ENCODE measurements at places on chromosomes 3 and 15.

- no peak for DNase-seq
Measured at GRCh38 chr3:25508901-25509300, 80.8 kb downstream of the RARB start.

- DNase-seq, result no peak
Measured at GRCh38 chr3:66463730-66464511, 36.9 kb downstream of the LRIG1 start.

DNA sequence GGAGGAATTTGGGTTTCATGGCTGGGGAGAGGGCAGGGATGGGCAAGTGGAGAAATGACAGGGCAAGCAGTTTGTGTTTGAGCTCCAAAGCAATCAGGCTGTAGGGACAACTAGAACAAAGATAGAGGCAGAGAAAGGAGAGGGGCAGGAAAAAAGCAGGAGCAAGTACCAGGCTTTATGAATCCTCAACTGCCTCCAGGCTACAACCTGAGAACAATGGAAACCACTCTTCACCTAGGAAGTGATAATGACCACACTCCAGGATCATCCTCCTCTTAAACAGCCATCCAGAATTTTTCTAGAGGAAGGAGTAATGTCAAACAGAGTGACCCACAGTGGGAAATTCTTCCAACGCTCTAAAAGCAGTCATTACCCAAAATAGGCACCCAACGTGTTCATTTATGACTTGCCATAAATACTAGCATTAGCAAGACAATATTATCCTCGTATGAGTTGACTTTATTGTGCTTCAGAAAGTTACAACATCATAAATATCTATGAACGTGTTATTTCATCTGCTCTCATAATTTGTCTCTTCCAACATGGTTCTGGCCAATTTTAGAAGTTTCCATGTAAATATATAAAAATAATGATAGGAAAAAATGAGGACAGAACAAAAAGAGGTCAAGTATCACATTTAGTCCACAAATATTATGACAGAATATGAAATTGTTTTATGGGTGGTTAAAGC, 50.5 kb downstream of the TNFAIP8L3 start:
- no peak for DNase-seq

GRCh38 chr15:28935316-28935715, 49.5 kb downstream of the APBA2 start:
- DNase-seq, result no peak

DNA sequence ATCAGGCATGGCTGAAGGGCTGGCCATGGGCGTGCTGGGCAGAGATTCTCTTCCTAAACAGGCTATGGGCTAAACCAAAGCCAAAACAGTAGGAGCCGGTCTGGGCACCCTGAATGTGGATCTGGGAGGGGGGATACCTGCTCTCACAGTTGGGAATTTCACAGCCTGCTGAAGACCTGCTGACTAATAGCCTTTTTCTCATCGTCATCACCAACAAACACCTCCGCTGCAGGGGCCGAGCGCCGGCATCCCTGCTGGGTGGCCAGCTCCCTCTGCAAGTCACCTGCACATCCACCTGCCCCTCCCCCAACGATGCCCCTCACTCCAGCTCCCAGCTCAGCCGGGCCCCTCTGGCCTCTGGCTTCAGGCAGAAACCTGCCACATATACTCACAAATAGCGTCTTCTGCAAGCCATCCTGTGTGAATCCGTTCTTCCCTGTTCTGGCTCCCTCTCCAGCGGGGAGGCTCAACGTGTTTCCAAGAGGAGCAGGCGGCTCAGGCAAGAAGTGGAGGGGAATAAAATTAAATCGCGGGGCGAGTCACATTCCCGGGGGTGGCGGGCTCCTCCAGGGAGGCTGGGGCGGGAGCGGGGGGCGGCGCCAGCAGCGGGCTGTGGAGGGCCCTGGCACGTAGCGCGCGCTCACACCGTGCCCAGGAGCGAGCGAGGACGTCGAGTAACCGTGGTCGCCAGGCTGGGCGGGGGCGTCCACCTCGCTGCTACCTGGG, 466 bp downstream of the IQSEC1 start:
- DNase-seq, result no peak

GRCh38 chr3:18228060-18228459, 197.1 kb downstream of the SATB1 start:
- DNase-seq, result no peak

DNA sequence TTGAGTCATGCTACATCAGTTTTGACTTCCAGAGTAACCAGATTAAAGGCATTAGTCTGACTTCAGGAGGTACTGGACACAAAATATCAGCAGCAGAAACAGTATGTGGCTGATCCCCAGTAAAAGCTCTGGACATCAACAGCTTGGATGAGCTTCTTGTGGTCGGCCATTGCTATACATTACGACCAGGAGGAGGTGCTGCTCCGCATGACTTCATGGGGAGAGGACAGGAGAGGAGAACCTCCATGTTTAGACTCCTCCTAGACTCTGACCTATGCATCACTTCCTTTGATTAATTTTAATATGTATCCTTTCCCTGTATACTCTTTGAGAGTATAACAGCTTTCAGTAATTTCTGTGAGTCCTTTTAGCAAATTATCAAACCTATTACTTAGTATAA, 285.6 kb upstream of the ARHGEF26 start:
- DNase-seq, result no peak

DNA sequence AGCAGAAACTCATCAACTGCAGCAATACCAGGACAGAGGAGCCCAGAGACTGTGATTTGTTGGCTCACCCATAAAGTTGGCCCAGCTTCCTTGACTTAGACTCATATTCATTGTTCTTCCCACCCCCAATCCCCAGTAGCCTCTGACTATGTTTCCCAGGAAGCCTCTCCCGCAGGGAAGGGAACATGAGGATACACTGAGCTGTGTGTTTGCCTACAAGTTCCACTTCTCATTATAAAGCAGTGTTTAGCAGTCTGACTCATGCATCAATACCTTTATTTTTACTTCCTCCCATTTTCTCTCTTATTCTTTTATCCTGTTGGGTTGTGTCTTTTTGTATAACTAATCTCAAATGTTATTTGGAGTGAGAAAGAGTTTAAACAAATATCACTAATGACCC, 111.6 kb upstream of the PHLDB2 start:
- no peak for DNase-seq

DNA sequence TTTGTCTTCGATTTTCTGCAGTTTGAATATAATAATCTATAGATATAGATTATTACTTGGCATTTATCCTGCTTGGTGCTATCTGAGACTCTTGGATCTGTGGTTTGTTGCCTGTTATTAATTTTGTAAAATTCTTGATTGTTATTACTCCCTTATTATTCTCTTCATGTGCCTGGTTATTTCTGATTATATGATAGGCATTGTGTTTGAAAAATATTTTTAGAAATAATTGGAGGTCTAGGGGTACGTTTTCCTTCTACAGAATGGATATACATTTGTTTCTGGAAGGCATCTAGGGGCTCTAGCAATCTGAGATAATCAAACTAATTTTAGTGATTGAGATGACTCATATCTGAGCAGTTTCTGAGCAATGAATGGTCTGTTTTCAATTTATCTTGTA, 14.9 kb upstream of the CELF6 start:
- no peak for DNase-seq

- DNase-seq, result no peak
Measured at GRCh38 chr3:195245531-195245951, 25.4 kb downstream of the XXYLT1 start.

GRCh38 chr3:43413676-43414368, 127.5 kb downstream of the SNRK start:
- no peak for DNase-seq

DNA sequence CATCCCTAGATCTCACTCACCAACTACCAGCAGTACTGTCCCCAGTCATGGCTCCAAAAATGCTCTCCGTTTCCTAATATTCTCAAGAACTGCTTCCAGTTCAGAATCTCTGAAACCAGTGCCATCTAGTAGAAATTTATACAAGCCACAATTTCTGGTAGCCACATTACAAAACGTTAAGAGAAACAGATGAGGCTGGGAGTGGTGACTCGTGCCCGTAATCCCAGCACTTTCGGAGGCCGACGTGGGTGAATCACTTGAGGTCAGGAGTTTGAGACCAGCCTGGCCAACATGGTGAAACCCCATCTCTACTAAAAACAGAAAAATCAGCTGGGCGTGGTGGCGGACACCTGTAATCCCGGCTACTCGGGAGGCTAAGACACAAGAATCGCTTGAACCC, 78.4 kb upstream of the RAD18 start:
- no peak for DNase-seq

- no peak for DNase-seq
Measured at GRCh38 chr3:94440767-94441493, 378.1 kb downstream of the NSUN3 start.

- no peak for DNase-seq
Measured at GRCh38 chr15:87368511-87368910, 888.0 kb downstream of the NTRK3 start.

DNA sequence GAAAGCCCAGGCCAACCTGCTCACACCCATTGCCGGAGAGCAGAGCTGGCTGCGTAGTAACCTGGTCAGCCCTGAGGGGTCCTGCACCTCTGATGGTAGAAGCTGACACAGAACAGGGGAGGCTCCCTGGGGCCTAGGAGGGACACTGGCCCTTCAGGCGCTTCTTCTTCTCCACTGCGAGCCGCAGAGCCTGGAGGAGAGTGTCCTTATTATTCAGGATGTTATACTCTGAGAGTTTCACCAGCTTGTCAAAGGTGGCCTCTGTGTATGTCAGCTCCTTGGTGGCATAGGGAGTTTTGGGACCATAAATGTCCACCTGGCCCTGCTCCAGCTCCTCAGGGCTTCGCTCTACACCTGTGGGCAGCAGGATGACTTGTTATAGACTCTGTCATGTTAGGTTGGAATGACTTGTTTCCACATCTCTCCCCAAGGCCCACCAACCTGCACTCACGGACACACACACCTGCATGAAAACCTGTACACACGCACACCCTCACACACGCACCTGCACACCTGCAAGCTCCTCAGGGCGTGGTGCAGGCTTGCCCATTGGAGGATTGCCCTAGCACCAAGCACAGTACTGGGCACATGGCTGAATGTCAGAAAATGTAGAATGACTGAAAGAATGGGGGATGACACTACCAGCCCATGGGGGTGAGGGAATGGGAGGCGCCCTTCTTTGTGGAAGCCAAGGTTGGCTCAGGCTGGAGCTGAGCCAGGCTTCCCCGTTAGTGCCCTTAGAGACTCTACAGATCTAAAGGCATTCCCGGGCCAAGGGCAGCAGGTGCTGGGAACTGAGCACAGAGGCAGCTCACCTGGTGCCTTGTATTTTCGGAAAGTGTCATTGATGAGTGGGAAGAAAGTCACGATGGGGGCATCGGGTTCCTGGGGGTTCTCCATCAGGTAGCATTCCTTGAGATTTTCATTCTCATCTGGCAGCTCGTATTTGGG, 11.5 kb upstream of the EHD4 start:
- no peak for DNase-seq

GRCh38 chr15:85024003-85024402, 42.3 kb downstream of the PDE8A start:
- DNase-seq, result no peak

GRCh38 chr3:186182850-186183249, 74.0 kb upstream of the ETV5 start:
- DNase-seq, result no peak

GRCh38 chr15:55253580-55253979, 36.0 kb downstream of the RAB27A start:
- DNase-seq, result no peak

- DNase-seq, result no peak
Measured at GRCh38 chr3:126550488-126551051, 8.2 kb downstream of the C3orf22 start.

GRCh38 chr3:53215816-53216215, 40.0 kb downstream of the TKT start:
- no peak for DNase-seq
